ENCODE measurements at places on chromosomes 6 and 20.

GRCh38 chr6:169190970-169191369 lies 62.7 kb downstream of the THBS2 start:
- DNase-seq: no peak

DNA sequence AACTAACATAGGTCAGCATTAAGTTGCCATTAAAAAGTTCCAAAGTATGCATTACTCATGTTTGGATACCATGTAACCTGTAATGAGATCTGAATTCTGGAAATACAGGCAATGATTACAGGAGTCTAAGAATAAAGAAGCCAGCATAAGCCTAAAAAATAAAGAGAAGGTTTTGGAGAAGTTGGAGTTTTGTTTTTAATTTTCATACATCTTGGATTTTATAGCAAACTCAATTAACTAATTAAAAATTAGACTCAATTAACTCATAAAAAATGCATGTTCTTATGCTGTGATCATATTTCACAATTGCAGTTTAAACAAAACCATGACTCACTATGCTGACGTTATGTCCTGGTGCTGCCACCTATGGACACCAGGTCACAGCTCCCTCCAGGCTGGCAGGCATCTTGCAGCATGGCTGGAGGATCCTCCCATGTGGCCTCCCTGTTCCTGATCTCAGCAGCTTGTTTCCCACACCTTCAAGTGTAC lies 648.8 kb upstream of the AGPAT4 start:
- DNase-seq: no peak

GRCh38 chr6:158174514-158174913 lies 6.4 kb downstream of the GTF2H5 start:
- DNase-seq: peak; percentile 73

- DNase-seq: no peak
These were observed 101.5 kb upstream of the MARCKS start for GRCh38 chr6:113755449-113756289.

DNA sequence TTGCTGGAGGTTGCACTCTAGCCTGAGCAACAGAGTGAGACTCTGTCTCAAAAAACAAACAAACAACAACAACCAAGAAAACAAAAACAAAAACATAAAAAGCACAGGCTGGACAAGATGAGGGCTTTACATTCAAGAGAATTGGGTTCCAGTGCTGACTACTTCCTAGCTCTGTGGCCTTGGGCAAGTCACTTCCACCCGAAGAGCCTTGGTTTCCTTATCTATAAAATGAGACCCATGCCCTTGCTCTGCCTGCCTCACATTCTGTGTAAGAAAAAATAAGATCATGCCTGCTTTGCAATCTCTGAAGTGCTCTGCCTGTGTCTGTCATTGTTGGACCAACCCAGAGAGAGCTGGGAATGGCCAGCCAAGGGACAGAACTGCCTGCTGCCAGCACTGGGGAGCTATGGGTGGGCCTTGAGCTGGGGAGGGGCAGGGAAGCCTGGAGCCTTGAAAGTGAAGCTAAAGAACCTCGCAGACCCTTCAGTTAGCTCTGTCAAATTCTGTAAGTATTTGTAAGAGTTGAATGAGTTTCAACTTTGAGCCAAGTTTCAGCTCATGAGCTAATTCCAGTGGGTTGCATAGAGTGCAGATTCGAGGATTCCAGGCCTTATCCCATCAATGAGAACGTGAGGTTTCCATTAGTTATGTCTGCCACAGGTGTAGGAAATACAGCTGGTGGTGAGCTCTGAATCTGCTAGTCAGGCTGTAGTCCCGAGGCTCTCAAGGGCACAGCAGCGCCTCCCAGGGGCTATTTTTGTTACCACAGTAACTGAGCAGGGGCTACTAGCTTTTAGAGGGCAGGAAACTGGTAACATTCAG lies 93.2 kb downstream of the DLGAP4 start:
- DNase-seq: no peak

- DNase-seq: no peak
These were observed 5.0 kb downstream of the CEP162 start for GRCh38 chr6:84222426-84222825.

GRCh38 chr6:87540539-87540938 lies 49.2 kb downstream of the RARS2 start:
- peak; percentile 21 for DNase-seq

- no peak for DNase-seq
These were observed 148.8 kb downstream of the ARID1B start for GRCh38 chr6:156925718-156926607.

- no peak for DNase-seq
These were observed 39.9 kb upstream of the FRMD1 start for GRCh38 chr6:168118935-168119334.

- no peak for DNase-seq
These were observed 146.5 kb downstream of the TBC1D32 start for GRCh38 chr6:121187833-121188200.

- peak; percentile 69 for DNase-seq
These were observed 4.6 kb downstream of the HLA-DPB1 start for GRCh38 chr6:33080127-33081089.

DNA sequence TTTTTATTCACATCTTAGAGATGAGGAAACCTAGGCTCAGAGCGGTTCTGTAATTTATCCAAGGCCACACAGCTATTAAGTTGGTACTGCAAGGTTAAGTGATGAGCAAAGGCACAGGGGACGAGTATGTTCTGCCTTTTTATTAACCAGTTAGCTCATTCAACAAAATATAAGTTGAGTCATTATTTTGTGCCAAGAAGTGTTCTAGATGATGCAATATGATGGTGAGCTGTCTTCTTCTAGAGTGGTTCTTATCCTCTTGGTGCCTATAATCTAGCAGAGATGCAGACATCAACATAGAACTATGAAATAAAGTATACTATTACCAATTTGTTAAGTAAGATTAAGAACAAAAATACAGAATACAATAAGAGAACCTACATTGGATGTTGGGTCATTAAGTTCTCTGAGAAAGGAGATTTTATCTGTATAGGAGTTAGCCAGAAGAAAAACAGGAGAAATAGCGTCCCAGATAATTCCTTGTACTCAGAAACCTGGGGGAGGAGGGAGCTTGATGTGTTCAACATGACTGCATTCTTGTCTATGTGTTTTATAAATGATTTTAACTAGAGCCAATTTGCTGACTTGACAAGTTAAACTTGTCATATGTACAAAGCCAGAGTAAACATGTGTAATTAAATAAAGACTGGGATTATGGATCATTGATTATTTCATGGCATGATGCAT lies 122.3 kb downstream of the TBXT start:
- DNase-seq: no peak

GRCh38 chr6:138162111-138162954 lies 594 bp downstream of the ARFGEF3 start:
- peak; percentile 21 for DNase-seq

Measured in right hindlimb (tissue), 1 donor.